ENCODE measurements at places on chromosomes 5 and 9.

GRCh38 chr5:110873773-110874437 is 135.1 kb downstream of the SLC25A46 start:
- no peak for DNase-seq

GRCh38 chr9:113990975-113991471 is 87.1 kb downstream of the AMBP start:
- no peak for DNase-seq

DNA sequence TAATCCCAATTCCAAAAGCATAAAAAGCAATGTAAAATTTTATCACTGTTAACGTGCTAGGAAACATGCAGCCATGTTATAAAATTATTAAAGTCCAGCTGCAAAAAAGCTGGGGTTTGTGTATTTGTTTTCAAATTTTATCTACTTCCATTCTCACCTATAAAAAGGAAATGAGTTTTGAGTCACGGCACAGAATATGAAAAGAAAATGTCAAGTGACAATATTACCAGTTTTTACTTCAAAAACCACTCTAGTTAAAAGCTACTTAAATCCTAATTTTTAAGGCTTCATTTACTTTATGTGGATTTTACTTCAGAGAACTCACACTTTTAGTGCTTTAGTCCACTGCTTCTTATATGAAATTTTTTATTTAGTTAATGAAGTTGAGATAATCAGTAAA is 72.7 kb upstream of the IFNE start:
- no peak for DNase-seq

DNA sequence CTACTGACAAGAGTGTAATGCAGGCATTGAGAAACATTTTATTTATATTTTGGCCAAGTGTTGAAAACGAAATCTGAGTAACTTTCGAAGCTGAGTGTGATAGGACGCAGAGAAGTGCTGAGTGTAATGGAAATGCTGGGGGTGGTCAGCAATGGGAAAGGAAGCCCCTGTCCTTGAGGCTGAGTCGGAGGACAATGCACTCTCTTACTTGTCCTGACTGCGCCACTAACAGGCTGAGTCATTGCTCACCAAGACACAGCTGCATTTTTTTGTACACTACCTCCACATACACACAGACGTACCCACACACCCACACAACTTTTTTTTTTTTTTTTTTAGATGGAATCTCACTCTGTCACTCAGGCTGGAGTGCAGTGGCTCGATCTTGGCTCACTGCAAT is 637.7 kb downstream of the SLCO4C1 start:
- no peak for DNase-seq

GRCh38 chr5:2700876-2701275 is 50.6 kb downstream of the IRX2 start:
- DNase-seq, result no peak

DNA sequence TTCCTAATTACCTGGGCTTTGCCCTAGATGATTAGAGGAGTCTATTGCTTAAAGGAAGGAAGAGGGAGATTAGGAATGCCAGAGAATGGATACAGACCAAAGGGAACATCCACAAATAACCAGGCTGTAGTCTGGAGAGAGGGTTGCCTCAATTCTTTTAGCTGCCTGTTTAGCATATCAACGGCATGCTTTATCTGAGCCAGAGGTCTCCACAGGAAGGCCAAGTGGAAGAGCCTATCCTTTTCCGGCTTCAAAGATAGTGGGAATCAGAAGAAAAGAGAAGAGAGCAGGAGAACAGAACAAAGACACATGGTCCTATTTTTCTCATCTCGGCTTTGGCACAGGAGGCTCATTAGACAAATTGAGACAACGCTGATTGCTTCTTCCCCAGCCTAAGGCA is 142.4 kb downstream of the NMUR2 start:
- no peak for DNase-seq

DNA sequence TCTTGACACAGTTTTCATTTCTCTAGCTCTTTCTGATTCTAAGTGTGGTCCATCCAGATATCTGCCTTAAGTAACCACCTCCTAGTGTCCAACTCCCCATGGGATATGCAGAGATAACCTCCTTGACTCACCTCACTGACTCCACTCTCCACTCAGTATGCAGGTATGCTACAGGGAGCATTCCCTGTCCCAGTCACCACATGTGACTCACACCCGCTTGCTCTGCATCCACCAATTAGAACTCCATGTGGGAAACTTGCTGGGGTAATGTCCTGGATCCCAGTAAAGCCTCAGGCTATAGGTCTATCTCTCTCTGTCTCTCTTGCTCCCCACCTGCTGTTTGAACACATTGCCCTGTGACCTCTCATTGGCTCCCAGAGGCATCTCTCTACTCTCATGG is 563.9 kb downstream of the HTR1A start:
- no peak for DNase-seq
